Large intestine (tissue), 12 donors: ENCODE measurements at places on chromosomes 16 and 17.

- no peak for DNase-seq
Observed at GRCh38 chr16:46852130-46852529, 21.1 kb upstream of the C16orf87 start.

GRCh38 chr16:67966549-67967182, 1.8 kb downstream of the SLC12A4 start:
- DNase-seq = no peak

GRCh38 chr16:87192452-87193073, 124.6 kb downstream of the C16orf95 start:
- DNase-seq = no peak

GRCh38 chr16:31110106-31111034, 2.2 kb downstream of the BCKDK start:
- DNase-seq = no peak

GRCh38 chr17:4969047-4969550, 1.5 kb upstream of the SPAG7 start:
- DNase-seq = peak; percentile 60

DNA sequence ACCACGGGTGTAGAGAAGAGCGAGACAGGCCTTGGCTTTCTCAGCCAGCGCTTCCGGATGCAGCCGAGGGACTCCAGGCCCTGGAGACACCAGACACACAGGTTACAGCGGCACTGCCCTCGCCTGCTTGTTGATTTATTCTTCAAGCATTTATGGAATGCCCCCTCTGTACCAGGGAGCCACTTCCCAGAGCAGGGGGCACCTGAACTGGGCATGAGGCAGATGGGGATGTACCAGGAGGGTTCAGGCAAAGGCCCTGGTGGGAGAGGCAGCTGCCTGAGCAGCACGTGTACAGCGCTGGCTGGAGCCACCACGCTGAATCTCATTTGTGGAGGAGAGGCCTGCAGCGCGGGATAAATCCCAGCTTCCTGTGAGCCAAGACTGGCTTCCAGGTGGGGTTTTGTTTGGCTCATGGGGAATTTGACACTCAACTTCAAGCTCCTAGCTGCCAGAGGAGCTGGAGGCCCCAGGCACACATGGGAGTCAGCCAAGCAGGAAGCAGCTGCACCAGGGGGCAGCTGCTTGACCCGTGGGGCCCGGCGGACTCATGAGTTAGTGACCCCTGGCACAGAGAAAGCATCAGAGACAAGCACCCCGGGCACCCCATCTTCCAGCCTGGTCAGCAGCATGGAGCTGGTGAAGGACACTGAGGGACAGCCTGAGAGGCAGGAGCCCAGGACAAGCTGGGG, 59.7 kb downstream of the IL21R start:
- no peak for DNase-seq
